ENCODE measurements at places on chromosomes 11 and 22. TPM values are rescaled to one million over a fixed set of nuclear protein-coding genes. Genes with fewer than 3 reads are reported as not detected.

DNA sequence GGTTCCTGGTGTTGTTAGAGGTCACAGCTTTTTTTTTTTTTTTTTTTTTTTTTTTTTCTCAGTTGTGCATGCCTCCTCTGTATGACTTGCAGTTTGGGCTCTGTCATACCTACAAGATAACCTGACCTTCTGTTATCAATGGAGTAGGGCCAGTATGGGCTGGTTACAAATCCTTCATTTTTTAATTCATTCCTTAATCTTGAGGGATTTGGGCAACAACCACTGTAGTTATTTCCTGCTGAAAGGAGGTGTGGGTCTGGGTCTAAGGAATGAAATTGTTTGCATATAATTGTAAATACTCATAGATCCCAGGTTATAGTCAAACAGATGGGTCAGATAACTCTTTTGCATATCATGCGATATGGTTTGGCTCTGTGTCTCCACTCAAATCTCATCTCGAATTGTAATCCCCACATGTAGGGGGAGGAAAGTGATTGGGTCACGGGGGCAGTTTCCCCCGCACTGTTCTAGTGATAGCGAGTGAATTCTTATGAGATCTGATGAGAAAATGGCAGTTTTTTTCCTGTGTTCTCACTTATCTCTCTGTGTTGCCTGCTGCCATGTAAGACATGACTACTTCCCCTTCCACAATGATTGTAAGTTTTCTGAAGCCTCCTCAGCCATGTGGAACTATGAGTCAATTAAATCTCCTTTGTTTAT is 14.1 kb upstream of the GLYAT start:
- DNase-seq: no peak

- no peak for DNase-seq
Measured at GRCh38 chr11:64320556-64320955, 2.6 kb downstream of the PRDX5 start.

DNA sequence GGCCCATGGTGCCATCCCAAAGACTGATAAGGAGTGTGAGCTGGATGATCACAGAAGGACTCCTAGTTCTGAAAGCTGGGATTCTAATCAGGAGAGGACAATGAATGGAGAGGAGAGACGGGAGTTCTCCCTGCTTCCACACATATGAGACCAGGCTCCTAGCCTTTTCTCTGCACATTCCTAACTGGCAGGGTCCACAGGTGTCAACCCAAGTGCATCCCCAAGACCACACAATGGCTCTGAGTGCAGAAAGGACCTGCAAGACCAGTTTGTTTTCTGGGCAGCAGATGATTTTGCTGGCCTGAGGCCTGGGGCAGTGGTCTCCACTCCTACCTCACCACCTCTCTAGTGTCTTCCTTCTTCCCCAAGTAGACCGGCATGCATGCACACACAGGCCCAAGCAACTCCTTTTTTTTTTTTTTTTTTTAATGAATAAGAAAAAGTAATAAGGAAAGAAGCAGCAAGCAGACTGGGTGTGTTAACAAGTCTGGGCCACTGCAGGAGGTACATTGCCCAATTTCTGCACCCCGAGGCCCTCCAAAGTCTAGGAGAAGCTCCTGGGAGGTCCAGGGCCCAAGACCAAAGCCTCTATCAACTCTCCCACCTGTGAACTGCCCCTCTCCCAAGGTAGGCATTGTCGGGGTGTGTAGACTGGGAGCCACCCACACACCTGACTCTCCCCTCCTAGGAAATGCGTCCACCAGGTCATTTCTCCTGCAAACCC is 1.2 kb upstream of the TSKU start:
- no peak for DNase-seq

The MPPED1 gene
- polyA plus RNA-seq: 0.04 TPM

GRCh38 chr11:122879785-122880184 is 2.8 kb upstream of the JHY start:
- no peak for DNase-seq

DNA sequence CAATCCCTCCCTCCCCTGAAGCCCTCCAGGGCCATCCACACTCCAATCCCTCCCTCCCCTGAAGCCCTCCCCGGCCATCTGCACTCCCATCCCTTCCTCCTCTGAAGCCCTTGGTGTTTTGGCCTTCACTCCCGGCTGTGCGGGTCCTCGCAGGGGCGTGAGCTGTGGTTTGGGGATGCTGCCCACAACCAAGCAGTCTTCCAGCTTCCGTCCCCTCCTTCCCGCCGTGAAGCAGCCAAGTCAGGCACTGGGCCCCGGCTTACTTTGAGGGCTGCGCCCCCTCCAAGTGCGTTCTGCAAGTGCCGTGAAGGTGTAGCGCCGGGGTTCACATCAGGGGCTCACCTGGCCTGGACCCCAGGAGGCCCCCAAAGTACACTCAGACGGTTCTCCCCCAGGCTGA is 335.9 kb downstream of the BRD1 start:
- DNase-seq: no peak

DNA sequence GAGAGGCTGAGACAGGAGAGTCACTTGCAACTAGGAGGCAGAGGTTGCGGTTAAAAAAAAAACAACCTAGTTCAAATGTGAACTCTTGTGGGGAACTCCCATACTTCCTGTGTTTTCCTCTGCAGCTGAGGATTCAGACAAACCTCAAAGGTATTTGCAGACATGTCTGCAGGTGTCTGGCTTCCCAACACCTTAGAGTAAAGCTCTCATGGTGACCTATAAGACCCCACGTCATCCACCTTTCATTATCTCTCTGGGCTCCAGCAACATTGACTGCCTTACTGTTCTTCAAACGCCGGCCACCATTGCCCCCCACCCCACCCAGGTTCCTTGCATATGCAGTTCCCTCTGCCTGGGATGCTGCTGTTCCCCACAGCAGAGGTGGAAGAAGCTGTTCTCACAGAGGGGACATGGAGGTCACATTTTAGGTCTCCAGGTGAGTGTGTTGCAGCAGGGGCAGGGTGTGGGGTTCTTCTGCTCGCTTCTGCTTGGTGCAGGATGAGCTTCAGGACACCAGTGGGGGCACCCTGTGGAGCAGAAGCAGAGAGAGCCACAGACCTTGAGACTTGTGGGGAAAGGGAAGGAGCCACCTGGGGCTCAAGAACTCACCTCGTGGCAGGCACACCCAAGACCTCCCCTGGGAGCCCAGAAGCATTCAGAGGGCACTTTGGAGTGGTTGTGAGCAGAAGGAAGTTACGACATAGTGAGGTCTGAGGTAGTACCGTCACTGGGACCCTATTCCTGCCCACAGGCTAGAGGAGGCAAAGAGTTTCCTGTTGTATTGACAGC is 203.2 kb downstream of the CSNK2A3 start:
- DNase-seq: no peak

DNA sequence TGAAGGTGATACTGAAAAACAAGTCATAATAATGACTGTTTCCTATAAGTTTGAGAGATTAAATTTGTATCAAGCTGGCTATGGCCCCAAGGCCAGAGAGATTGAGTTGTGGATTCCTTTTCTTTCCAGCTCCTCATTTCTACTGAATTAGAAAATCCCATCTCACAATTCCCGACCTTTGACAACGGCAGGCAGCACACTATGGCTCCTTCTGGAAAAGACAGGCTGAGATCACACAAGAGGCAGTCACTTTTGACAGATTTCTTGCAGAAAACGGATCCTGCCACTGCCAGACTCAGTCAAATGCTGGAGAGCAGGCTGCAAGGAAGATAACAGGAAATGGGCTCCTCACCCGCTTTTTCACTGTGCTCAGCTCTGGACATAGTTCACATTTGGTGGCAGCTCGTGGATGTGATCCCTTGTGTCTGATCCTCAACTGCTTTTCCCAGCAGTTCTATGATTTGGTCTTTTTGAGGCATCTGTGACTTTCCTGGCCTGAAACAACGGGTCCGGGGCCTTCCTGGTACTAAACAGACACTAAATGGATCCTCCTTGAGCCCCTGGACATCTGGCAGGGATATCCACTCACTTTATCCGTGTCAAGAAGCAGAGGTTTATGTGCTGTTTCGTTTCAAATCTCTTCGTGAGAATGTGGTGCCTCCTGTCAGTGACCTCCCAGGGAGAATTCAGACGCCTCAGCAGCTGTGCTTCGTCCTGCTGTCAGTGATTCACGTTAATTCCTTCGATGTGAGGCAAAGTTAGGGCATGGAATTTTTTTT is 26.1 kb upstream of the RTL6 start:
- peak; percentile 43 for DNase-seq

DNA sequence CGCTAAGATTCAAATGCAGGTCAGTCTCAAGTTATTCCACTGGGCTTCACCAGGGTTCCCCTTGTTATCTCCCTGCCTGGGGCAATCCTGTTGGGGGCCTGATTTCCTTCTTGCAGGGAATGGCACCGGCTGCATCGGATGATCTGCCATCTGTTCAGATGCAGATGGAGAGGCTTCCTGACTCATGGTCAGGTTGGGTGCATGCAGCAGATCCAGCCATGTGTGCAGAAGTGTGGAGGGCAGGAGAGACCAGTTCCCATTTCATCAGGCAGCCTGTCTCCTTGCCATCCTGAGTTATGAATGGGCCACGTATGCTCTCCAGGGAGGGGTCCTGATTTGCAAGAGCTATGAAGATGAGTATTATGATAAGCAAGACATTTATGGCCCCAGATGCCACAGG is 161.2 kb upstream of the PLET1 start:
- DNase-seq: no peak

DNA sequence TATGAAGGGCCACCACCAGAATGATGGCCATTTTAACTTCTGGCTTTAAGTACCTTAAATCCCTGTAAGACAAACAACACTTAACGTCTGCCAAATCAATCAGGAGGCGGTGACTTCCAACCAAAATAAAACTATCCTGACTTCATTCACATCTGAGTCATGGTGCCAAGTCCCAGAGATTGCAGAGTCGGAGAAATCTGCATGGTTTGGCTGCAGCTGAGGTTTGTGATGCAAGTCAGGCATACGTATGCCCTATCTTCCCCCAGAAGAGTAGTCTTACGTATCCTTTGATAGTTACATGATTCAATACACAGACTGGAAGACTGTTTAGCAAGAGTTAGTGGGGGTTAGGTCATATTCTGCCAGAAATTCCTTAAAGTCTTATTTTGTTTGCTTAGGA is 1.7 kb upstream of the GAB2 start:
- peak; percentile 59 for DNase-seq
